Gastroesophageal sphincter (tissue), 4 donors: ENCODE measurements at places on chromosomes 2 and 18. TPM values are rescaled to one million over a fixed set of nuclear protein-coding genes. Genes with fewer than 3 reads are reported as not detected.

GPR35 gene
- total RNA-seq, result 0.93 TPM

RGPD8 gene
- 38.4 TPM for total RNA-seq

DNA sequence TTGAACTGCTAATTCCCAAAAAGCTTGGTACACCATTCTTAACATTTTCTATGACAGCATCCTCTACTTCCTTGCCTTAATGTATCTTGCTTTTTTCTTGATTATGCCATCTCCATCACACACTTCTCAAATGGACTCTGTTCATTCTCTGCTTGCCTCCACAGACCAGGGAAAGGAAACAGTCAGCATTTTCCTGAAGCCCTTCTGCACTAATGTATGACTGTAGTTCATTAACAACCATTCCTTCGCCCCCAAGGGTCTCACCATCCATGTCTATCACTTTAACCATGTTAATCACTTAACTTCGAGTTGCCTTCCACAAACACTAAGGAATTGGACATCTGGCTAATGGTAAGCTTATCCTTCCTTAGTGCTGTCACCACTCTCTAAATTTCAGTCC, 54.8 kb downstream of the COBLL1 start:
- H3K27ac ChIP-seq, result peak overlapping the region; percentile 79
- peaks cover 60% of the 10 kb centered on the region for H3K4me1 ChIP-seq

GPR45 gene
- total RNA-seq, result not detected

DNA sequence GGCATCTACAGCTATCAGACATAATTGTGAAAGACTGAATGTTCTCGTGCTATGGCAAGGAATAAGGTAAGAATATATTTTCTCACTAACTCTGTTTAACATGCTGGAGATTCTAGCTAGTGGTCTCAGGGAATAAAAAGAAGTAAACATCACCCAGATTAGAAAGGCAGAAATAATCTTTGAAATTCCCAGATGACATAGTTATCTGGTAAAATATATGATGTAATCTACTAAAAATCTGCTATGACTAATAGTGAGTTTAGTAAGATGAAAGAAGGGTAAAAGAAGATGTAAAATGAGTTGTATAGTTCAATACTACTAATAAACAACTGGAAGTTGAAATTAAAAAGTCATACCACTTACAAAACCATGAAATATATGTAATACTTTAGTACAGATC, 134.2 kb downstream of the DSC3 start:
- no peak overlapping the region for H3K27ac ChIP-seq
- no peaks in the 10 kb centered on the region for H3K27me3 ChIP-seq
- ATAC-seq, result no peak
- H3K4me1 ChIP-seq, result no peaks in the 10 kb centered on the region

DNA sequence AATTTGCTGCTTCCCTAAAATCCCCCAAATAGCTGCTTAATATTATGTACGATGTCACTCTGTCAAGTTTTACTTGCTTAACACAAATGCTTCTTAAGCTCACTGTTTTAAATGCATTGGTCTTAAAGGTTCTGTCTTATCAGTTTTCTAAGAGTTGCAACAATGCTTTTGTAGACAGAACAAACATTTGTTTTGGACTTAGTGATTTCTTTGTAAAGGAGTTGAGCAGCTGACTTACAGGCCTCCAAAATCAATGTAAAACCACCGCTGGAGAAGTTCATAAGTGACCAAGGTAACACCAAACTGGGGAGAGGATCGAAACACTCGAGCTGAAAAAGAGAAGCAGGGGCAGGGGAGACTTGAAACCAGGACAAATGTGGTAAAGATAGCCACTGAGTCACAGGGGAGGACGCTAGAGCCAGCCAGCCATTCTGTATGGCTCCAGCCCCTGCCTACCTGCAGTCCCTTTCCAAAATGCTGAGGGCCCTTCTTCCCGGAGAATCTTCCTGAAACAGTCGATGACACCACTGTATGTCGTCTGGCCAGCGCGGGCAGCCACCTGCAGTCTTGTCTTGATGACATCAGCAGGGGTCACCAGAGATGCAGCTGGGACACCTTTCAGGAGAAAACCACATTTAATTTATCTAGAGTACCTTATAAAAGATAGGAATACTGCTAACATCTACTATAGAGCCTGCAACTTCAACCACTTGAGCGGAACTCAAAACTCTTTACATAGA, 100.2 kb downstream of the DYNC1I2 start:
- peaks cover 100% of the 10 kb centered on the region for H3K36me3 ChIP-seq
- H3K4me1 ChIP-seq, result no peaks in the 10 kb centered on the region
- H3K27me3 ChIP-seq, result no peaks in the 10 kb centered on the region
- no peak overlapping the region for H3K27ac ChIP-seq
- no peak for ATAC-seq
- H3K4me3 ChIP-seq, result no peak overlapping the region

DNA sequence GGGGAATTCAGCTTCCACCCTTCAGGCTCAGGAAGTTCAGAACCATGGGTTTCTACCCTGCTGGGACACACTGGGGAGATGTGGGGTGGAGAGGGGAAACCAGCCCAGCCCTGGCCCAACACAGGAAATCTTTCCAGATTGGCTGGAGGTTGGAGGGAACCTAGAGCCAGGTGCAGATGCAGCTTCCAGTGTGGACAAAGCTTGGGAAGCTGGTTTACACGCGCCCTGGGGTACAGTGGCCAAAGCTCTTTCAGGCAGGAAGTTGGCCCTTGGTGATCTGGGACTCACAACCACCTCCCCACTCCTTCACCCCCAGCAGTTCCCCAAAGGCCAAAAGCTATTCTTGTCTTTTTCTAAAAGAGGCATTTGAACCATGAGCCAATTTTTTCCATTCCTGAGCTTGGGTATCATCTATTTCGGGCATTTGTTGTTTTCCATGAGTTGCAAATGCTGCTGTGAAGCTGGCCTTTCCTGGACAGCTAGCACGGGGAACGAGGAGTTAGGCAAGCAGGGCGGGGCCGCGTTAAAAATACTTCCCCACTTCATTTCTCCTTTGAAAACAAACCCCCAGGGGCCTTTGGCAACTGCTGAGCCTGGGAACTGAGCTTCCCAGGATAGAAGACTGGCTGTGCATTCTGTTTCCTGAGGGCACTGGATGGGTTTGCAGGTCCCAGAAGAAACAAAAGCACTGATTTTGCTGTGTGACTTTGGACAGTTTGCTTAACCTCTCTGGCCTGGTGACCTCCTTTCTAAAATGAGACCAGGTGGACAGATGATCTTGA, 3.1 kb upstream of the ARID5A start:
- no peak overlapping the region for H3K4me3 ChIP-seq
- peak overlapping the region; percentile 95 for H3K27ac ChIP-seq
- no peaks in the 10 kb centered on the region for H3K27me3 ChIP-seq
- H3K36me3 ChIP-seq, result no peaks in the 10 kb centered on the region

GRCh38 chr2:42736598-42737322, 27.2 kb downstream of the OXER1 start:
- ATAC-seq, result no peak
- no peaks in the 10 kb centered on the region for H3K36me3 ChIP-seq
- H3K4me1 ChIP-seq, result no peaks in the 10 kb centered on the region
- H3K27ac ChIP-seq, result no peak overlapping the region

GRCh38 chr18:35088921-35089320, 47.7 kb downstream of the MAPRE2 start:
- peaks cover 6% of the 10 kb centered on the region for H3K4me1 ChIP-seq
- no peak overlapping the region for H3K4me3 ChIP-seq
- H3K27ac ChIP-seq, result no peak overlapping the region
- H3K27me3 ChIP-seq, result no peaks in the 10 kb centered on the region

TDRD15 gene
- total RNA-seq, result not detected

SLC38A11 gene
- 3.5 TPM for total RNA-seq

UGT1A5 gene
- total RNA-seq, result not detected

DNA sequence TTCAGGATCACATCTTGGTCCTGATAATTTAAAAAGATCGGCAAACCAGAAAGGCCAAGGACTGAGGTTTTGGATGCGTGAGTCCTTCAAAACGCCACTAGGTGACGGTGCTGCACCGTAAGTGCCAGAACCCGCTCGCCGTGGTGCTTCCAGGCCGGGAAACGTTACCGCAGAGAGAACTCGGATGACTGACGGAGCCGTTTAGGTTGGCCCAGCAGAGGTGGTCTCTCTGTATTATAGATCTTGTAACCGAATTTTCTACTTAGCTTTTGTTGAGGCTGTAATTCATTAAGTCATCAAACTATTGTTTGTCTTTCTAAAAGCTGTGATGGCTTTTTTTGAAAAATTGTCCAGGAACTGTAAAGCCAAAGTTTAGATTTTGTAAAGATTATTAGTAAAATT, 39.8 kb upstream of the ADCYAP1 start:
- peak; percentile 69 for ATAC-seq
- no peak overlapping the region for H3K27ac ChIP-seq
- H3K36me3 ChIP-seq, result no peaks in the 10 kb centered on the region
- H3K27me3 ChIP-seq, result peaks cover 43% of the 10 kb centered on the region
- H3K4me3 ChIP-seq, result no peak overlapping the region
- H3K4me1 ChIP-seq, result no peaks in the 10 kb centered on the region

- H3K27me3 ChIP-seq, result no peaks in the 10 kb centered on the region
- H3K36me3 ChIP-seq, result no peaks in the 10 kb centered on the region
- no peaks in the 10 kb centered on the region for H3K4me1 ChIP-seq
- no peak overlapping the region for H3K4me3 ChIP-seq
- no peak for ATAC-seq
Observed at GRCh38 chr18:25066516-25066915, 285.4 kb downstream of the ZNF521 start.

GRCh38 chr2:113977660-113978523, 88.0 kb downstream of the ACTR3 start:
- no peak overlapping the region for H3K4me3 ChIP-seq
- H3K27me3 ChIP-seq, result no peaks in the 10 kb centered on the region
- no peak overlapping the region for H3K27ac ChIP-seq
- H3K4me1 ChIP-seq, result no peaks in the 10 kb centered on the region
- H3K36me3 ChIP-seq, result no peaks in the 10 kb centered on the region
- no peak for ATAC-seq

CAVIN2 gene
- total RNA-seq, result 106 TPM

COL6A3 gene
- total RNA-seq, result 252 TPM

- no peak for ATAC-seq
- H3K4me3 ChIP-seq, result no peak overlapping the region
- no peaks in the 10 kb centered on the region for H3K36me3 ChIP-seq
- H3K27ac ChIP-seq, result no peak overlapping the region
- no peaks in the 10 kb centered on the region for H3K4me1 ChIP-seq
Observed at GRCh38 chr2:33412920-33413319, 63.5 kb upstream of the RASGRP3 start.

DNA sequence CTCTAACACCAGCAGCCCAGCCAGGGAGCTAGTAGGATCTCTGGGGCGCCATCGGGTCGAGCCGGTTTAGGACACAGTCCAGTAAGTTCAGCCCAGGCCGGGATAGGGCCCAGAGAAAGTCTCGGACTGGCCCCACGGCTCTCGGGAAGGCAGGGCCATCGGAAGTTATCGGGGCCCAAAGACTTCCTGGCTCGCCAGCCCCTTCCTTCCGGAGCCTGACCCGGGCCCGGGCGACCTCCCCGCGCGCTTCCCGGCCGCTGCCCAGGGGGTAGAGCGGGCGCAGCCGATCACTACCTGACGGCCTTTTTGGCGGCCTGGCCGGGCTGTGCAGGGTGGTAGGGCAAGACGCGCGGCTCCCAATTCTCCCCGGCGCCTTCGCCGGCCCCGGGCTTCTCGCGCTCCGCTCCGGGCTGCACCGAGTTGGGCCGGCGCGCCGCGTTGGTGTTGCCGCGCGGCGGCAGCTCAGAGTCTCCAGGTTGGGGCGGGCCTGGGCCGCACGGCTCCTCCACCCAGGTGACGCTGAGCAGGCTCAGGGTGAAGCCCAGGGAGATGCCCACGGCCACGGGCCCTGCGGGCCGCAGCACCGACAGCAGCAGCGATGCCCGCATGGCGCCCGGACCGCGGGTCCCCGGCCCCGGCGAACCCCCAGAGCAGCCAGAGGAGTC, 546 bp downstream of the CHPF start:
- no peaks in the 10 kb centered on the region for H3K4me1 ChIP-seq
- H3K4me3 ChIP-seq, result peak overlapping the region; percentile 59
- H3K27me3 ChIP-seq, result no peaks in the 10 kb centered on the region
- peaks cover 39% of the 10 kb centered on the region for H3K36me3 ChIP-seq

GRCh38 chr2:101638181-101638711, 59.3 kb upstream of the MAP4K4 start:
- H3K36me3 ChIP-seq, result no peaks in the 10 kb centered on the region
- ATAC-seq, result no peak
- no peaks in the 10 kb centered on the region for H3K27me3 ChIP-seq
- no peak overlapping the region for H3K27ac ChIP-seq

GRCh38 chr18:9848170-9848879, 37.4 kb upstream of the TXNDC2 start:
- H3K27ac ChIP-seq, result no peak overlapping the region
- peaks cover 3% of the 10 kb centered on the region for H3K4me1 ChIP-seq
- ATAC-seq, result no peak
- H3K36me3 ChIP-seq, result no peaks in the 10 kb centered on the region
- H3K4me3 ChIP-seq, result no peak overlapping the region

MAP3K2 gene
- 55.7 TPM for total RNA-seq

GRCh38 chr2:120225549-120226065, 2.4 kb upstream of the TMEM185B start:
- H3K27ac ChIP-seq, result no peak overlapping the region
- ATAC-seq, result no peak
- no peaks in the 10 kb centered on the region for H3K36me3 ChIP-seq
- no peak overlapping the region for H3K4me3 ChIP-seq

DNA sequence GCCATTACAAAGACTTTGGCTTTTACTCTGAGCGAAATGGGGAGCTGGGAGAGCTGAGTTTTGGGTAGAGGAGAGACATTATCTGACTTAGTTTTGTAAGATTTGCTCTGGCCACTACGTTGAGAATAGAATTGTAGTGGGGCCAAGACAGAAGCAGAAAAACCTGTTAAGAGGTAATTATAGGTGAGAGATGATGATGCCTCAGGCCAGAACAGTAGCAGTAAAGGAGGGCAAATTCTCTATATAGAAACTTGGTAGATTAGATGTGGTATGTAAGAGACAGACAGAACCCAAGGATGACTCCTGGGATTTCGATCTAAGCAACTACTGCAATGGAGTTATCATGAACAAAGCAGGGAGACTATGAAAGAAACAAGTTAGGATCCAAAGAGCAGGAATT, 17.4 kb upstream of the CREB1 start:
- H3K36me3 ChIP-seq, result no peaks in the 10 kb centered on the region
- peaks cover 11% of the 10 kb centered on the region for H3K4me1 ChIP-seq
- ATAC-seq, result no peak
- no peak overlapping the region for H3K27ac ChIP-seq
- H3K27me3 ChIP-seq, result no peaks in the 10 kb centered on the region

RIT2 gene
- not detected for total RNA-seq

DNA sequence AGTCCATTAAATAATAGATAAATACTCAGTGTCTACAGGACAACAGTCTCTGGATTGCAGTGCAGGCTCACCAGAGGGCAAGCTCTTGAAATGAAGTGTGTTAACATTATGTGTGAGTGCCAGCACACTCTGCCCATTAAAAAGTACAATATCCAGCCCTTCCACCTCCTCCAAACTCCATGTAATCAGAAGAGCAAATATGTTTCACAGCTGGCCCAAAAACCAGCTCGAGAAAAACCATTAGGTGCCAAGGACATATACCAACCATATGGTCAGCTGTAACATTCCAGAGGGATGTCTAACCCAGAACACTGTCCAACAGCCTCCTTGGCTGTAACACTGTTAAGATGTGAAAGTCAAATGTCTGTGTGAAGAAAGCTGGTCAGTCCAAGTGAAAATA, 112.2 kb downstream of the ZNF385B start:
- no peak overlapping the region for H3K4me3 ChIP-seq
- no peak overlapping the region for H3K27ac ChIP-seq
- H3K4me1 ChIP-seq, result no peaks in the 10 kb centered on the region
